ENCODE measurements at places on chromosomes 3 and 15. TPM values are rescaled to one million over a fixed set of nuclear protein-coding genes. Genes with fewer than 3 reads are reported as not detected.

GRCh38 chr15:98134905-98135304, 174.4 kb downstream of the ARRDC4 start:
- no peak for DNase-seq

DNA sequence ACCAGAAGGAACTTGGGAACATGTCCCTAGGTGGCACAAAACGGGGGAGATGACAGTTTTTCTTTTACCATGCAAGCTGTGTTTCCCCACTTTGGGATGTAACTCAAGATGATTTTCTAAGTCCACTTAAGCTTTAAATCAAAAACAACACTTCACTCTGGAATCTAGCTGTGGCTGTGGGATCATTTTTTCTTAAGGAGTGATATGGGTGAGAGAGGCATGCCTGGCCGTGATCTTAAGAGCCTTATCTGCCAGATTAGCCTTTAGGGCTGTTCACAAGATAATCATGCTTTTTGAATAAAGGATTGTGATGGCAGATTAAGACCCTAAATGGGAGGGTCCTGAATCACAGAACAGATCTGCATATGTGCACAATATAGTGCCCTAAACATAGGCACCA, 384.8 kb upstream of the SEMA6D start:
- no peak for DNase-seq

- DNase-seq = no peak
Measured at GRCh38 chr3:178849199-178849910, 222.3 kb downstream of the ZMAT3 start.

DNA sequence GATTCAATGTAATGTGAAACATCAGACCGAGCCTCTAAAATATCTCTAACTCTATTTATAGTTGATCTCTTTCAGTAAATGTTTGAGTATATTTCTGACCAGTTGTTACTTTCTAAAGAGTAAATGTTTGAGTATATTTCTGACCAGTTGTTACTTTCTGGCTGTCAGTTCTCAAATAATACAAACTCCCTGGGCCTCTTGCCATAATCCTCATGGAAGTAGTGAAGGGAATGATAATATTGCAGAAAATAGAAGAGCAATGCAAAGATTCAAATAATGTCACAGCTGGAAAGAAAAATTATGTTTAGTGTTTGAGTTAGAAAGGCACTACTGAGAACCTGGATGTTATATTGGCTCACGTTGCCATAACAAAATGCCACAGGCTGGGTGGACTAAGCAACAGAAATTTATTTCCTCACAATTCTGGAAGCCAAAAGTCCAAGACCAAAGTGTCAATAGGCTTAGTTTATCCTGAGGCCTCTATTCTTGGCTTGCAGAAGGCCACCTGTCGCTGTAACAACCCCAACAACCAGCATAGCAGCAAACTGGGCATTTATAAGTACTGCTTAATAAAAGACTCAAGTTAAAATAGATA, 470.6 kb upstream of the BCHE start:
- DNase-seq = no peak

DNA sequence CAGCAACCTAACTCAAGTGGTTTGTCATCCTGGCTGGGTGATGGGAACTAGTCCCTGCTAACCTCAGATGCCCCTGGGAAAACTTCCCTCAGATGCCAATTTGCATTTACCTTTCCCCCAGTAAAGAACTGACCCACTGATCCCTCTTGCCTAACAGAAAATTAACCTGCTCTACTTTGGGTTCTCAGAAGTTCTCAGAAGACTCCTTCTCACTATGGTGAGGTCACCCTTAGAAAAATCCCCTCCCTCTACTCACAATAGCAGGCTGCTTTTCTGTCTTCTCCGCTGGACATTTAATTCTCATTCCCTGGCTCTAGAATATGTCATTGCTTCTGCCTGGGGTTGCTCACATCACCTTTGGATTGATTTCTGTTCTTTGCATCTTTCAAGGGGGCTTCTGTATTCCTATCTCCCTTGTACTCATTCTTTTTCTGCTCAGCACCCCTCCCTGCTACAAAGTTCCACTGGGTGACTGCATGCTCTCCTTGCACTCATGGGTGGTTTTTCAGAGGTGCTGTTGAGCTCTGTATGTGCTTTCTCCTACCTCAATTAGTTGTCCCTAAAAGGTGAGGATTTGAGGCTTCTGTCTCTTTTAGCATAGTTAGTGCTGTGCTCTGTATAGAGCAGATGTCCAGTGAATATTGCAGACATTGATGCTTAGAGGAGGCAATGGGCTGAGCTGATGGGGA, 869 bp downstream of the PLA1A start:
- DNase-seq = no peak

Gene GRK7
- not detected for total RNA-seq

DNA sequence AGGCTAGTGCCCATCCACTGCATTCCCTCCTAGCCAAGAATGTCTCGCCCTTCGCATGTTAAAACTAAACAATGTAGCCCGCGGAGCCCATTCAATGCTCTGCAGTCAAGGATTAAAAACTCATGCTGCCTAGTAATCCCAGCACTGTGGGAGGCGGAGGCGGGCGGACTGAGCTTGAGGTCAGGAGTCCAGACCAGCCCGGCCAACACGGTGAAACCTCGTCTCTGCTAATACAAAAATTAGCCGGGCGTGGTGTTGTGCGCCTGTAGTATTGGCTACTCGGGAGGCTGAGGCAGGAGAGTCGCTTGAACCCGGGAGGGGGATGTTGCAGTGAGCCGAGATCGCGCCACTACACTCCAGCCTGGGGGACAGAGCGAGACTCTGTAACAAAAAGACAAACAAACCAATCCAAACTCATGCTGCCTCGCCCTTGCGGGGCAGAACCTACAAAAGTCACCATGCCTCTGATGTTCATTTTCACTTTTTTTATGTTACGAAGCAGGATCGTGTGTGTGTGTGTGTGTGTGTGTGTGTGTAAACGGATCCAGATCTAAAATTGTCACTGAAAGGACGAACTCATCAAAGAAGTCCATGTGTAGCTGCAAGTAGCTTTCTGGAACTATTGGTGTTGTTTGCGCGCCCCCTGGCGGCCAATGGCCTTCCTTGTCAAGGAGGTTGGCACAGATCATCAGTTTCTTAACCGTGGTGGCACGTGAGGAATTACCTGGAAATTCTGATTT, 54.8 kb upstream of the SPESP1 start:
- DNase-seq = peak; percentile 94

Gene NR2E3
- total RNA-seq = not detected

- no peak for DNase-seq
Measured at GRCh38 chr3:42085641-42086376, 5.3 kb upstream of the TRAK1 start.

DNA sequence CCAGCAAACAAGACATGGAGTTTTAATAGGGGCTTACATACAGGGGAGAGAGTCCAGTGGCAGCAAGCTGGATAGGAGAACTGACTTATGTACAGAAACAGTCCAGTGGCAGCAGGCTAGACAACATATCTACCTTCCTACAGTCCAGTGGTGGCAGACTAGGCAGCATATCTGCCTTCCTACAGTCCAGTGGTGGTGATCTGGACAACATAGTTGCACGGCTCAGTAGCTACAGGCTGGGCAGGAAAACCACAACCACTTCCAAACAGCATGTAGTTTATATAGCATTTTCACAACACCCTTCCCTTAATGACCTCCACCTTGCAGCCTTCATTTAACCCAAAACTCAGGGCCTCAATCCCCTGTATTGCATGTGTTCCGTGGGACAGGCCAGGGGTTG, 181.3 kb upstream of the EIF1B start:
- DNase-seq = no peak

- DNase-seq = no peak
Measured at GRCh38 chr3:21672303-21672702, 78.7 kb downstream of the ZNF385D start.

GRCh38 chr3:140994316-140994715, 52.7 kb downstream of the SLC25A36 start:
- DNase-seq = no peak

DNA sequence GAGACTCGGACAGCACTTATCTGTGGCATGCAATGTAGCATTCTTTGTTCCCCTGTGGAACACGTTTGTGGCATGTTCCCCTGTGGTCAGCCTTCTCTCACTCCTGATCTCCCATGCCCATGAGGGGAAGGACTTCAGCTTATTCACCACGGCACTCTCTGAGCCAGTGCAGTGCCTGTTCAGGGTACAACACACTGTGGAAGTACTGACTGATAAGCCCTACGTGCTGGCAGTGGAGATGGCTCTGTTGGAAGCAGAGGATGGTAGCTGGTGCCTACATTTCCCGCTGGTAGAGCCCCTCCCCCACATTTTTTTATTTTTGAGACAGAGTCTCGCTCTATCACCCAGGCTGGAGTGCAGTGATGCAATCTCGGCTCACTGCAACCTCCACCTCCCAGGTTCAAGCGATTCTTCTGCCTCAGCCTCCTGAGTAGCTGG, 43.5 kb upstream of the ETV5 start:
- no peak for DNase-seq

- no peak for DNase-seq
Measured at GRCh38 chr15:33788906-33789540, 179.3 kb upstream of the CHRM5 start.

Gene ROBO1
- total RNA-seq = 34.2 TPM

Gene CIDEC
- total RNA-seq = 728 TPM

DNA sequence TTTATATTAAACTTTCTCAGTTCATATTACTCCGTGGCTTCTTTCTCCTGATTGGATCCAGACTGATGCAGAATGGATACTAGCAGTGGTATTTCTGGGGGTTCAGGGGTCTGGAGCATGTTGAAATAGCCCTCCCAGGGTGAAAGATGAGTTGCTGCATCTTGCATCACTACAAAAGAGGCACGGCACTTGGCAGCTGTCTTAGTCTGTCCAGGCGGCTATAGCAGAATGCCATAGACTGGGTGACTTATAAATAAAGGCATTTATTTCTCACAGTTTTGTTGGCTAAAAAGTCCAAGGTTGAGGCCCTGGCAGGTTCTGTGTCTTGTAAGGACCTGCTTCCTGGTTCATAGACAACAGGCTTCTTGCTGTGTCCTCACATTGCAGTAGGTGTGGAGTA, 660 bp upstream of the BCL2L10 start:
- no peak for DNase-seq

DNA sequence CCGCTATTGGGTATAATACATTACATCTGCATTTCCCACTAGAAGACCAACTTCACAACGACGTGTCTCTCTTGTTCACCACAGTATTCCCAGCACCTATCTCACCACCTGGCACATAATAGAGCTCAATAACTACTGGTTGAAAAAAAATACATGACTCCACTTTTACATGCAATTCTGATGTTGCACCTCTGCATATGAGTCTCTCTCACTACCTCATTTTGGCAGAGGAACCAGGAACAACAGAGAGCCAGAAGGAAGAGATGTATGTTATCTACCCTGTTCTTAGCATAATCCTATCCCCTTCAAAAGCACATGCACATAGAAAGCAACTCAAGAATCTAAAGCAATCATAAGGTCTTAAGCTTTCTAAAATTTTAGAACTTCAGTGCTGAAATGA, 61.6 kb downstream of the SHQ1 start:
- no peak for DNase-seq

Gene CKMT1A
- 0.79 TPM for total RNA-seq

Gene CORO2B
- 11.1 TPM for total RNA-seq

Gene TIMP4
- 171 TPM for total RNA-seq

GRCh38 chr3:143234526-143234925, 115.0 kb downstream of the CHST2 start:
- no peak for DNase-seq

Gene XCR1
- 0.12 TPM for total RNA-seq

- no peak for DNase-seq
Measured at GRCh38 chr15:49328941-49329340, 94.1 kb upstream of the FGF7 start.

DNA sequence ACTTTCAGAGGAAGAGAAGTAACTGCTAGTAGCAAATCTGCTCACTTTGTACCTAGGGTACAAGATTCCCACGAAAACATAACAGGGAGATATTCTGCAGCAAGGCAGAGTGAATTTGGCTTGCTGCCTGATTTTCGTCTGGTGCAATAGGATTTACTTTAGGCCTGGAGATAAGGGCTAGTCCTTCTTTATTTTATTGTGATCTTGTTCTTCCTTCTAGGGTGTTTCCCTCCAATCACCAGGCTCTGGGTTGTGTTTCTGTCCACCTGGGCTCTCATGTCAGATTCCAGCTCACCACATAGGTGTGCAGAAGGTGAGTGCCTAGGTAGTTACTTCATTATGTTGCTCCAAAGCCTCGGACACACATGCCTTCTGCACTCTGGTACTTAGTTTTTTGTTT, 211.8 kb upstream of the RGMA start:
- no peak for DNase-seq

Gene SERINC4
- total RNA-seq = not detected

- DNase-seq = no peak
Measured at GRCh38 chr3:186845756-186846155, 3.2 kb downstream of the ADIPOQ start.

DNA sequence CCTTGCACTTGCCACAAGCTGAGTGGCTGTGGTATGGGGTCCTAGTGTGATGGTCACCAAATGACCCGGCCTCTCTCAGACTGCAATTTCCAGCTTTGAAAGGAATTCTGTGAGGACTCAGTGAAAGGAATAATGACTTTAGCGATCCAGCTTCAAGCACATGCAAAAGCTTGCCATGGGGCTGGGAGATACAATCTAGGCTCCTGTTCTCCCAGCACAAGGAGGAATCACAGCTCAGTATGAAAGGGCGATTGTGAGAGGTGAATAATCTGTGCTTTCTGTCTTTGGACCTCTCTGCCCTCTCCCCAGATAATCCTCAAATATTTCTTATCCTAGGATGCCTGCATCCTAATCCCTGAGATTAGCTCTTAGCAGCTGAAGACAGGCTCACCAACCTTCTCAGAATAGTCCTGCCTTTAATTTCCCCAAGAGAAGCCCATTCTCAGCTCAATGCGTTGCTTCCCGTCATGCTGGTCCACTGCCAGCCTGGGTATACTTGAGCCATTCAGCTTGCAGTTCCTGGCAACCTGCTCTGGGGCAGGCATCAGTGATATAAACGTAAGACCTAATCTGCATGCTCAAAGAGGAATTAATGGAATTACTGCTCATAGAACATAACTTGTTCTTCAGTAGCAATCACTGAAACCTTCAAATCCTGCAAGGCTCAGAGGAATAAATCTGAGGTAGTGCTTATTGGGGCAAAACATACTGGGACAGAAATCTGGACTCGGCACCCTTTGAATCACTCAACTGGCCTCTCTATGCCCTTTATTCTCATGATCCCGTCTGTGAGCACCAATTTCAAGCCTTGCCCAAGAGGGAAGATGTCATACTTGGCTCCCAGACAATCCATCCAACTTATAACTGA, 15.1 kb downstream of the TLNRD1 start:
- DNase-seq = no peak

Gene SCG3
- total RNA-seq = not detected

Gene APOD
- 616 TPM for total RNA-seq
